ENCODE measurements at places on chromosomes 6 and 20. TPM values are rescaled to one million over a fixed set of nuclear protein-coding genes. Genes with fewer than 3 reads are reported as not detected.

SMLR1 gene
- not detected for total RNA-seq

CASP8AP2 gene
- 36.1 TPM for total RNA-seq

DUSP15 gene
- not detected for total RNA-seq

RNF217 gene
- total RNA-seq = 1.2 TPM

C2 gene
- 3.4 TPM for total RNA-seq

OR2H2 gene
- total RNA-seq = not detected

NKAPL gene
- total RNA-seq = 0.14 TPM

TNXB gene
- 15.0 TPM for total RNA-seq

VWA7 gene
- total RNA-seq = 3.4 TPM

LST1 gene
- total RNA-seq = 27.0 TPM

MUCL3 gene
- 0.09 TPM for total RNA-seq

PAX1 gene
- total RNA-seq = not detected

EYA2 gene
- total RNA-seq = not detected

SERPINB1 gene
- total RNA-seq = 203 TPM

ZC2HC1B gene
- not detected for total RNA-seq

ERVFRD-1 gene
- not detected for total RNA-seq

METTL24 gene
- total RNA-seq = not detected

APMAP gene
- total RNA-seq = 65.2 TPM

PLCB1 gene
- total RNA-seq = 3.4 TPM

RAB44 gene
- 0.05 TPM for total RNA-seq

C6orf52 gene
- 2.7 TPM for total RNA-seq

Measured in activated T-cell treated with anti-CD3 and anti-CD28 coated beads, Interleukin-2, amount 50 U/mL, for 72 hours (primary cell).